ENCODE measurements at places on chromosomes 12 and 14.

DNA sequence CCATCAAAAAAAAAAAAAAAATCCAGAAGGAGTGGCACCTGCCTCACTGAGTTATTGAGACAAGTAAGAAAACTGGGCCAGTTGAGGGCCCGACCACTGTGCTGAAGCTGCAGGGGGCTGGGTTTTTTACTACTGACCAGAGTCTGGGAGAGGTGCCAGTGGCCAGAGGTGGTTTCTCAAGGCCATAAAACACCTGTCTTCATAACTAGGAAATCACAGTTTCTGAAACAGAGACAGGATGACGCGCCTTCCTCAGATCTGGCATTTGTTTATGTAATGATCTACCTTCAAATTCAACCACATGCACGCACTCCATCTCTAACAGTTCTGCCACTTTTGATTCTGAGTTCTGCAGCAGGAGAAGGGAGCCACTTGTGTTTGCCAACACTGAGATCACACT is 12.7 kb downstream of the TSPAN11 start:
- DNase-seq, result no peak

DNA sequence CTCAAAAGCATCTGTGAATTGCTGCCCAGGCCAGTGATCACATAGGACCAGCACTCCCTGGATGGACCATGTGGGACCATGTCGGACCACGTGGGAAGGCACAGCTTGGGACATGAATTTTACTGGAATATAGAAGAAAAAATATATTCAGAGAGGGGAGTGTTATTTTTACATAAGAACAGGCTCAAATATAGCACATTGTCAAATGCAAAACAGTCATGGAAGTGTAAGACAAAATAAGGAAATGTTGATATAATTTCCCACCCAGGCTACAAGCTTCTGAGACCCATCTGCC is 68.3 kb downstream of the CMKLR1 start:
- no peak for DNase-seq

DNA sequence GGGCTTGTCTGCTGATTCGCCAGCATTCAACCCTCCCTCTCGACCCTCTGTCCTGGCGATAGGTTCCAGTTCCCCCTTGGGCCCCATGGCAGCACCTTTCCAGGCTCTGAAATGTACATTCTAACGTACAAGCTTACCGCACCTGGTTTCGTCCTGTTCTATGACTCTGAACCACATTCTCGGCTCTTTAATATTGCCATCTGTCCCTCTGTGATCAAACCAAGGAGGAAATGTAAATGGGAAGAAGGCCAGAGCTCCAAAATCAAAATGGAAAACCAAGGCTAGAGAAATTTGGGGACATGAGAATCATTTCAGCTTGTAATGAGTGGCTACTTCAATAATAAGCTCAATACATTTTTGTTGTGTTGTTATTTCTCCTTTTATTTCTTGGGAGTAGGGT is 117.2 kb downstream of the TTC7B start:
- DNase-seq, result no peak

DNA sequence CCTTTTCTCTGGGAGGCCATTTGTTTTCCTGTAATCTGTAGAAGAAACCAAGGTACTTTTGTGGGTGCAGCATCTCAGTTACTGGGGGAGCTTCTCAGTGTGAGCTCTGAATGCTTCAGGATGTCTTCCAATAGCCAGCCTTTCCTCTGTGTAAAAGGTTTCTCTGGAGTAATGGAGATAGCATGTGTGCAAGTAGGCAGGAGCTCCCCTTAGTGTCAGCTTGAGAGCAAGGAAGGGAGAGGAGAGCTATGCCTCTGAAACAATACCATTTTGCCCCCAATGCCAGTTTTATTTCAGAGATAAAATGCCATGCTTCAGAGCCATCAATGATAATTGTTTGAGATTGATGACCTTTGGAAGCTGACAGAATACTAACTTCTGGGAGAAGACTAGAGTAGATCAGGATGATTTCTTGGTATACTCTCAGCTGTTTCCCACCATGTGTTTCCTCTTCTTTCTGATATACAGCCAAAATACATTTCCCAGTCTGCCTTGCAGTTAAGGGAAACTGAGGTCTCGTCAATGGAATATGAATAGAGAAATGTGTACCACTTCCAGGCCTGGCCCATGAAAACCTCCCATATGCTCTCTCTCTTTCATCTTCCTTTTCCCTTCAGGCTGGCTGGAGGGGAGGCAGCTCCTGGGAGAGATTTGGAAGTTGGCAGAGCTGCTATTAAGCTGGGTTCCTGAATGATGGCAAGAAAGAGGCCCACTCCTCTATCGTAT is 125.7 kb downstream of the CRADD start:
- DNase-seq, result no peak

- DNase-seq, result peak; percentile 88
These were observed 5.3 kb downstream of the PHB2 start for GRCh38 chr12:6965026-6965661.

GRCh38 chr12:34403706-34404376 is 381.5 kb downstream of the ALG10 start:
- DNase-seq, result no peak

DNA sequence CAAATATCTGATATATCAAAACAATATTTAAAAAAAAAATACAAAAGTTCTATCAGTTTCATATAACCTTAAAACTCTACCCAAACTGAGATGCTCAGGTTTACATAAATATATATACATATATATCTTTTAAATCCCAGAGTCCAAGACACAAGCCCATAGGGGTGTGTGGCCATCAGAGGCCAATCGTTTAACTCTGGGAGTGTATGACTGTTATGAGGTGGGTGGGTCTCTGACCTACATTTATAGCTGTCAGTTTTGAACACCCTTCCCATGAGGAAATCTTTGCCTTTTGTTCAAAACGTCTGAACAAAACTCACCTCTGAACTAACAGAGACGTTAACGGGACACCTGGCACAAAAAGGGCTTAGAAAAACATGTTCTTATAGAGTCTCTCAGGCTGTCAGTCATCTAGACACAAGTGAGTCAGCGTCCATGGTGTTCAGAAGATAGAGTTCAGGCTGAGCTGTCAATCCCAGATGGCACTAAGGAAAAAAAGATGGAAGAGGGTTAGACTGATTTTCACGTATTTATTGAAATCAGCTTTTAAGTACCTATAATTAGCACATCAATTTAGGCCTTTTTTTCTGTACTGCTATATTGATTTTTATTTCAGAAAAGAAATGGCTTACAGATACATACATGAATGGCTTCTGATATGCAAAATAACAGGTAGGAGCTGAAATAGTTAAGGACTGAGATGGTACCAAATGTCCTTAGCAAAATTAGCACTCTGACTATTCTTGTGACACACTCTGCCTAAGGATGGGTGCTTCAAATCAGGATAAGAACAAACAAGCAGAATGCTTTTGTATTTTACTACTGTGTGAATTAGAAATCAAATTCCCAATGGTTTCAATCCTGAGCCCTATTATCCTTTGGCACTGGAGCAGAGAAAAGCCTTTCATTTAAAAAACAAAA is 29.2 kb downstream of the HIGD1C start:
- DNase-seq, result no peak

DNA sequence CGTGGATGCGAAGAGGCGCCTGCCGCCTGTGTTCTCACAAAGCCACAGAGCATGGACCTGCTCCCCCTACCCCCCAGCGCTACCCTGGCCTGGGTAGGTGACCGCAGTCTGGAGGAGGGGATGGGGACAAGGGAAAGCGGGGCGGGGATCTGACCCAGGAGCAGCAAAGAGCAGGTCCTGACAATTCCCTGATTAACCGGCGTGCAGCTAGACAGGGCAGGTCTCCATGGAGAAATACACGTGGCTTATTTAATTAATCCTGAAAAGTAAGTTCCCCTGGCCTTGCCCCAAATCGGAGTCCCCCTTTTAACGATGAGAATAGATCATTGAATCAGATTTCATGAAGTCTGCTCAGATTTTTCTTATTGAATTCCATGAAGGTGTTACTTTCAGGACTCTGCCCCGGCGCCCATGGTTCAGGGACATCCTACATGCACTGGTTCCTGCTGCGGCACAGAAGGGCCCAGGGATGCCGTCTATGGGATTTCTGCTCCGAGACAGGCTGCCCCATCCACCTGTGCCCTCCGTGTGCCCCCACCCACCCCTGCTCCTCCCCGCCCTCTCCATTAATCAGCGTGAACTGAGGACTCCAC is 251.0 kb upstream of the SFSWAP start:
- DNase-seq, result no peak

- no peak for DNase-seq
These were observed 27.0 kb downstream of the P2RX7 start for GRCh38 chr12:121159467-121160307.

- no peak for DNase-seq
These were observed 336.4 kb downstream of the CCER1 start for GRCh38 chr12:90618586-90618985.

- DNase-seq, result no peak
These were observed 5.4 kb downstream of the PGF start for GRCh38 chr14:74949859-74950573.

DNA sequence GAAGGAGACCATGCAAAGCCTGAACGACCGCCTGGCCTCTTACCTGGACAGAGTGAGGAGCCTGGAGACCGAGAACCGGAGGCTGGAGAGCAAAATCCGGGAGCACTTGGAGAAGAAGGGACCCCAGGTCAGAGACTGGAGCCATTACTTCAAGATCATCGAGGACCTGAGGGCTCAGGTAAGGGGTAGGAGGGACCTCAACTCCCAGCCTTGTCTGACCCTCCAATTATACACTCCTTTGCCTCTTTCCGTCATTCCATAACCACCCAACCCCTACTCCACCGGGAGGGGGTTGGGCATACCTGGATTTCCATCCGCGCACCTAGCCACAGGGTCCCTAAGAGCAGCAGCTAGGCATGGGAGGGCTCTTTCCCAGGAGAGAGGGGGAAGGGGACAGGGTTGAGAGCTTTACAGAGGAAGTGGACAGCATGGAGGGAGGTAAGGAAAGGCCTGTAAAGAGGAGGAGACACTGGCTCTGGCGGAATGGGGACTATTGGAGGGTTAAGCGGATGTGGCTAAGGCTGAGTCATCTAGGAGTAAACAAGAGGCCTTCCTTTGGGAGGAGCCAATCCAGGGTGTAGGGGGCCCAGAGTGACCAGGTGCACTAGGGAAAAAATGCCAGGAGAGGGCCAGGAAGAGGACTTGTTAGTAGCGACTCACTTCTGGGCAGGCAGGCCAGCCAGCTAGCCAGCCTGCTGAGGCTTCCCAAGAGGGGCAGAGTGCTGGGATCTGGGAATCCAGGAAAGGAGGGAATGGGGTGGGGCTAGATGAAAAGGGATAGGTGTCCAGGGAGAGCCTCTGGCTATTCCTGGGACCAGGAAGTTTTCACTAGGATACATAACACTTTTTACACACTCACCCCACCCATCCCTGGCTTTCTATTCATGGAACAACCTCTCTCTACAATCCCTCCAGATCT is 754 bp downstream of the KRT18 start:
- no peak for DNase-seq

- DNase-seq, result no peak
These were observed 108.4 kb downstream of the MON2 start for GRCh38 chr12:62575036-62575435.
